Left ventricle myocardium inferior (tissue), 1 donor: ENCODE measurements at places on chromosomes 3 and 15. TPM values are rescaled to one million over a fixed set of nuclear protein-coding genes. Genes with fewer than 3 reads are reported as not detected.

The TICRR gene
- 0.08 TPM for total RNA-seq

The EIF4G1 gene
- total RNA-seq: 224 TPM

The CCR3 gene
- not detected for total RNA-seq

The CNOT10 gene
- total RNA-seq: 14.6 TPM

The C3orf20 gene
- total RNA-seq: not detected
